AG08395 (cell line): ENCODE measurements at places on chromosomes 6 and 20.

DNA sequence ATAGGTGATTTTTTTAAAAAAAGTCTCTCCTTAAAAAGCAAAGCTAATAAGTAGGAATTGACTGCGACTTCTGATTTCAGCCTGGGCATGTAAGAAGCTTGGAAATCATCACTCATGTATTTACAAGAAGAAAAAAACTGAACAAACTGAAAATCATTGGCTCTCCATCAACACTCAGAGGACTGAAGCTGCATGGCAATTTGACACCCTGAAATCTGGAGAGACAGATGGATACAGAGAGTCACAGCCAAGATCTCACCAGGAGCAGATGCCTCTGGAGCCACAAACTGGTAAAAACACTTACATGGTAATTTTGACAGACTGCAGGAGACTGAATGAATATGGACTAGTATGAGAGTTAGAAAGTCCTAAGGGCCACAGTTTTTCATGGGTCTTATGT lies 191.2 kb upstream of the TCF21 start:
- DNase-seq: no peak

DNA sequence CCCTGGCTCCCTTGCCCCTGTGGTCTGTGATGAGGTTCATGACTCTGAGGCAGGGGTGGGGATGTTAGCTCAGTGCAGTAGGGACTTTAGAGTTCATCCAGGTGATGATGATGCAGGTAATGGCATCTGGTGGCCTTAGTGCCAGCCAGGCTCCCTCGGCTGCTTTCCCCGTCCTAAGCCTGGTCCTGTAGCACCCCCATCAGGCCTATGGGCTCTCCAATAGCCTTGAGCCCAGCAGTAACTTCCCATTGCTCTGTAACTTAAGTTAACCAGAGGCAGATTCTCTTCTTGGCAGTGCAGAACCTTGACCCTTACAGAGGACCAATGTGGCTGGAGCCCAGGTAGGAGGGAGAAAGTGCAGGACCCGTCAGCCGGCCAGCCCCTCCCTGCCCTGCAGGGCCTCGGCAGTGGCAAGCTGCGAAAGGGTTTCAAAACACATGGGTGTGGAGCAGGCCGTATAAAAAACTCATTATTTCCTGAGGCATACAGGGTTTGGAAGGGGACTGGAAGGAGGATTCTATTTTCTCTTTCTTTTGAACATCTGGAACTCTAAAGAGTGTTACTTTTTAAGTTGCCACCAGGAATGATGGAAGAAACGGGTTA lies 406.9 kb downstream of the CDH26 start:
- DNase-seq: no peak

GRCh38 chr6:47168180-47168579 lies 126.0 kb upstream of the ADGRF1 start:
- DNase-seq: peak; percentile 95

DNA sequence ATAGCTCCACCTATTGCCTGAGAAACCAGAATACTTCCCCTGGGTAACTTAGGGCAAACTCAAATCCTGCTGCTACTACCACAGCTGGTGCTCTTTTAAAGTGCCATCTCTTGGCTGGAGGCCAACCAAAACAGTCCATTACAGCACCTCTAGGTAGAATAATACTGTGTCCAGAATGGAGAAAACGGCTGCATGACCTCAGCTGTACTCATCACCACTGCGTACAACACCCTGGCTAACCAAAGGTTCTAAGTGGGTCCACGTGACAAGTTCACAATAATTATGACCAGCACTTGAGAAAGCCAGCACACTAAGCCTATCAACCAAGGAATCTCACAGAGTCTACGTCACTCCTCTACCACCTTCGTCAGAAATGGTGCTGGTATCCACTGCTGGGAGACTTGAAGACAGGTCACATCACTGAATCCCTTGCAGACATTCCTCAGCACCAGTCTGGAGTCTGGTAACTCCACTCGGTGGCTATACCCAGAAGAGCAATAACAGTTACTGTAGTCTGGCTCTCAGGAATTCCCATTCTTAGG lies 40.9 kb upstream of the PKIB start:
- no peak for DNase-seq

DNA sequence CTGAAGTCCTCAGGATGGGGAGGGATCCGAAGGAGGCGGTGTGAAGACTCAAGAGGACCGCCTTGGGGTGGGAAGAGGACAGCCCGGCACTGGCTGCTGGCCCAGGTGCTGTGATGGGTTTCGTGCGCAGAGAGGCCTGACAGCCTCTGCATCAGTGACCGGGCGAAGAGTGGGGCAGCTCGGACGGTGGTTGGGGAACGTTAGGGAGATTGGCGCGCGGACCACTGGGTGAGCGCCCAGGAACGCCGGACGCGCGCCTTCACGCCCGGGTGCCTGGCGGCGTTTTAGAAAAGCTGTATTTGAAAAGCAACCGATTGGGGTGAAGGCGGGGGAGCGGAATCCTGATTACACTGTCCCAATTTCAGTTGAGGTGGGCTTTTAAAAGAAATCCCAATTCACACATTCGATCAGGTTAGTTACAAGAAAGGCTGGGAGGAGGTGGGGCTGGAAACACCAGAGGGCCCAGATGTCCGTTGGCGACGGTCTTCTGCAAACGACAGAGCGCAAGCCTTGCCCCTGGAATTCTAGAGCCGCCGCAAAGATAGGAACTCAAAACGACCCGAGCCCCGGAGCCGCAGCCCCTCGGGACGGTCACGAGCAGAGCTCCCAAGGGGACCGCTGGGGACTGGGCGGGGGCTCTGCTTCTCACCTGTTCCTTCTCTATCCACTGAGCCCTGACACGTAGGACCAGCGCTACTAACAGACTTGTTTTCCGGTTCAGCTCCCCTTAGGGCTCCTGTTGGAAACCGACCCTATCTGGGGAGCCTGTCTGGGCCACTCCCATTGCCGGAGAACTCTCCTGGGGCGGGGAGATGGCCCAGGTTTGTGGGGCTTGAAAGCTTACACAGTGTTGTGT lies 8.5 kb upstream of the TRIM40 start:
- DNase-seq: no peak

DNA sequence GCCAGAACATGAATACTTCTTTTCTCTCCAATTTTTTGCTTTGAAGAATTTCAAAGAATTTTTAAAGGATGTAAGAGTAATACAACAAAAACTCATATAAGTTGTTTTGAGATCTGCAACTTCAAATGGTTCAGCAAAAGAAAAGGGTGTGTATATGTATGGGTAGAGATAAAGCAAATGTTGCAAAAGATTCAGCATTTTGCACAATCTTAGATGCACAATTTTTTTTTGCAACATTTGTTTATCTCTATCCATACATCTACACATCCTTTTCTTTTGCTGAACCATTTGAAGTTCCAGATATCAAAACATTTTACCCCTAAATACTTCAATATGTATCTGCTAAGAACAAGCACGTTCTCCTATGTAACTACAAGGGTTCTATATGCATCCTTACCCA lies 47.4 kb upstream of the FAM83C start:
- DNase-seq: no peak

GRCh38 chr6:107800564-107801164 lies 23.4 kb downstream of the SCML4 start:
- no peak for DNase-seq

DNA sequence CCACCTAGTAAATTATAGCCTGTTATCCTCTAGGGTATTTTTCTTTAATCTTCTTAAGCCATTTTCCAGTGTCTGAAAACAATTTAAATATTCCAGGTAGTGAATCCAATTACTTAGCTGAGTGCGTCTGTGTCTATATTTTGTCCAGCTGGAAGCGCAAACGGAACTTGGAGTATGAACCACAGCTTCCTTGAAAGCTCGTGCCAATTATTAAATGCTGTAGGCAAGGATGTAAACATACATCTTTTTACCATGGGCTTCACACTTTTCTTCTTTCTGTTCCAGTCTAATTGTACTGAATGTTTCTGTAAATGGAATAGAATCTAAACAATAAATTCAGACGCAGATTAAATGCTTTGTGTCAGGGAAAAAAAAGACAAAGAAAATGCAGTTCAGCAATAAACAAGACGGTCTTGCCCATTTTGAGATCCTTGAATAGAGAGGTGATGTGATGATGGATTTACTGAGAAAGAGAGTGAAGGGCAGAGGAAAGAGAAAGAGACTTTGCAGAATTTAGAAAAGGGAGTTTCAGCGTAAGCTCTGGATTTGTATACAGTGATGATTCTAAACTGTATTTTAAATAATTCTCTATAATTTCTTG lies 1.9 kb downstream of the PLCB1 start:
- DNase-seq: no peak

- DNase-seq: no peak
Observed at GRCh38 chr6:156699017-156699421, 78.2 kb upstream of the ARID1B start.

DNA sequence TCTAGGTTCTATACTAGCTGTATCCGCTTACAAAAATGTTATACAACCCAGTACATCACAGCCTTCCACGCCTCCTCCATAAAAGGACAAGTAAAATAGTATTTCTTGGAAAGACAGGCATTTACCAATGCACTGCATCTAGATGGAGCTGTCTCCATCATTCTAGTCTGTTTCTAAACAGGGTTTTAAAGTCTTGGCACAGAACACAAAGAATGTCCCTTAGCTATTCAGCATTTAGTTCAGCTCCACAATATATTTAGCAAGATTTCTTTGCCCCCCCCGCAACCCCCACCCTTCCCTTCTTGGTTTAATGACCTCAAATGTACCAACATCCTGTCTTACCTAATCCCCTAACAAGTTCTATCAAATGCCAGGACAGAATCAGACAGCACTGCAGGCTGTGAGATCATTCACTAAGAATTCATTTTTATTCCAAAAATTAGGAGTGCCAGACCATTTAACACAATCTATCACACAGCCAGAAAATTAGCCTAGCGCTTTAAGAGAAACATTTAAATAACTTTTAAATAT lies 198.6 kb downstream of the BACH2 start:
- DNase-seq: peak; percentile 88

DNA sequence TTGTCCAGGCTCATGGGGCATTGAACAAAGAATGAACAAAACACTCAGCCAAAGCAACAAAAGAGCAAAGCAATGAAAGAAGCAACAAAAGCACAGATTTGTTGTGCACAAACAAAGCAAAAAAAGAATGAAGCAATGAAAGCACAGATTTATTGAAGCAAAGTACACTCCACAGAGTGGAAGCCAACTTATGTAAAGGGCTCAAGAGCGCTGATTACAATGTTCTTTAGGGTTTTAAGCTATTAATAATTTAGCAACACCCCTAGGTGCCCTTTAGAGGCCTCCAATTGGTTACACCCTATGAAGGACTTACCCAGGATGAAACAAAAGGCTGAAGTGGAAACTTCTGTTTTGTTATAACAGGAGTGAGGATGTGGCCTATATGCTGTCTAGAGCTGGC lies 179.2 kb upstream of the PROKR2 start:
- DNase-seq: no peak

GRCh38 chr20:20229595-20229994 lies 138.3 kb upstream of the INSM1 start:
- DNase-seq: no peak

DNA sequence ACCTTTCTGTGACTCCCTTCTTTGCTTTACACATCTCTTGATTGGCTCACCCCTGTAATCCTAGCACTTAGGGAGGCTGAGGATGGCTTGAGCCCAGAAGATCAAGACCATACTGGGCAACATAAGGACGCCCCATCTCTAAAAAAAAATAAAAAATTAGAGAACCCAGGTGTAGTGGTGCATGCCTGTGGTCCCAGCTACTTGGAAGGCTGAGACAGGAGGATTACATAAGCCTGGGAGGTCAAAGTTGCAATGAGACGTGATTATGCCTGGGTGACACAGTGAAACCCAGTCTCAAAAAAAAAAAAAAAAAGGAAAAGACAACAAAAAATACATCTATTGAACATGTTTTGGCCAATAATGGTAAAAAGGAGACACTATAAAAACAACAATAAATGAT lies 37.8 kb downstream of the CHD6 start:
- no peak for DNase-seq

GRCh38 chr6:33428224-33428965 lies 8.5 kb downstream of the SYNGAP1 start:
- DNase-seq: peak; percentile 37

- DNase-seq: no peak
Observed at GRCh38 chr6:111027219-111027618, 45.4 kb downstream of the RPF2 start.
